ENCODE measurements at places on chromosomes 5 and 9.

DNA sequence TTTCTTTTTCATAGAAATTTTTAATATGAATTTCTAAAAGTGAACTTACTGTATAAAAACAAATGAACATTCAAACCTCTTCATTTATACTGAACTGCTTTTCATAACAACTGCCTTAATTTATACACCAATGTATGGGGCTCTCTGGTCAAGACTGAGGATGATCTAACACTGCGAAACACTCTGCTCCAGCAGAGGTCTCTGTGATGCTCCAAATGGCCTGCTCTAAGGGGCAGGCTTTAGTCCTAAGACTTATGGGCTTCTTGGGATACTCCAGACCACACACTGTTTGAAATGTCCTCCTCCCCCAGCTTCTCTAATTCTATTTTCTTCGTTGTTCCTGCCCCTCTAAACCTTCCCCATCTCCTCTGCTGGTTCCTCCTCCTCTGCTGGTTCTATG, 58.5 kb downstream of the LIFR start:
- DNase-seq = peak; percentile 18

- DNase-seq = no peak
Observed at GRCh38 chr9:75612754-75613153, 277.7 kb upstream of the PCSK5 start.

GRCh38 chr5:35303152-35303551, 72.9 kb upstream of the PRLR start:
- no peak for DNase-seq

DNA sequence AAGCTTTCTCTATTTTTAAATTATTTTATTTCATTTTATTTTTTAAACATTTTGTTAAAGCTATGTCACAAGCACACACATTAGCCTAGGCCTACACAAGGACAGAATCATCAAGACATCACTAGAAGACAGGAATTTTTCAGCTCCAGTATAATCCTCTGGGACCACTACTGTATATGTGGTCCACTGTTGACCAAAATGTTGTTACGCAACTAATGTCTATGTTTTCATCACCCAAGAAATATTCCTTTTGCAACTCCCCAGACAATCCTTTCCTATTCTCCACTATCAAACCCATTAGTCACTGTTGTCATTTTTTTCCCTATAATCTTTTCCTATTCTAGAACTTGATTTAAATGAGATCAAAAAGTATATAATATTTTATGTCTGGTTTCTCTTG, 2371.7 kb upstream of the C9orf72 start:
- DNase-seq = no peak

DNA sequence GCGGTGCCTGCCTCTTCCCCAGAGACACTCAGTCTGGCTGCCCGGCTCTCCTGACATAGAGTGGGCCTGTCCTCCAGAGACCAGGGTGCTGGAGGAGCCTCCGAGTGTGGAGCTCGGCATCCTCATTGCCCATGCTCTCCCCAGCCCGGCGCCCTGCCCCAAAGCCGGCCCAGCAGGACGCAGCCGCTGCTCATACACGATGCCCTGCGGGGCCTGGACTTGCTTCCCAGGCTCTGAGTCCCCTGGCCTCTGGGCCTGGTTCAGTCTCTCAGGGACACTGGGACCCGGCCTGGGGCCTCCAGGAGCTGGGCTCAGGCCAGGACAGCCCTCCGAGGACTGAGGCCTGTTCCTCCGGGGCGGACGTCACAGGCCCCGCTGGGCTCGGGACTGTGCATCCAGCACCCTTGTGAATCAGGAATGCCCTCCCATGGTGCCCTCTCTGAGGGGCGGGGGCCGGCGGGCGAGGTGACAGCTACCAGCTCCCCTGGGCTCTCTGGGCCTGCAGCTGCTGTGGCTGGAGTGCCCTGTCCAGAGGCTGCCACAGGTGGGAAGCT, 23.2 kb downstream of the TPPP start:
- DNase-seq = no peak

- DNase-seq = no peak
Observed at GRCh38 chr9:132789719-132790118, 88.4 kb downstream of the AK8 start.

- peak; percentile 13 for DNase-seq
Observed at GRCh38 chr9:84317563-84317962, 23.0 kb downstream of the SLC28A3 start.

DNA sequence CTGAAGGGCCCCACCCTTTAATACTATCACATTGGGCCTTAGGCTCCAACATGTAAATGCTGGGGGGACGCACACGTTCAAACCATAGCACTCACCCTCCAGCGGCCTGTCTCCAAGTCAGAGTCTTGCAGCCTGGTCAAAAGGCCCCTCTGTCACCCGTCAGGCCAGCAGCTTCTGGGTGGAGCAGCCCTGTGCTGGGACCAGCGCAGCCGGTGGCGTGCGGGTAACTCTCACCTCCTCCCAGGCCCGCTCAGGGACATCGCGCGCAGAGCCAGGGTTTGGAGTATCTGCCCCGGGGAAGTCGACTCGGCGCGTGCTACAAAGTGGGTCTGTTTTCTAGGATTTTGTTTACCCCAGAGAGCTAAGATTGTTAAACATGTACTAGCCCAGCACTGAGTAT, 93.0 kb upstream of the COL5A1 start:
- no peak for DNase-seq

GRCh38 chr9:126009047-126009446, 261.9 kb downstream of the PBX3 start:
- peak; percentile 37 for DNase-seq

DNA sequence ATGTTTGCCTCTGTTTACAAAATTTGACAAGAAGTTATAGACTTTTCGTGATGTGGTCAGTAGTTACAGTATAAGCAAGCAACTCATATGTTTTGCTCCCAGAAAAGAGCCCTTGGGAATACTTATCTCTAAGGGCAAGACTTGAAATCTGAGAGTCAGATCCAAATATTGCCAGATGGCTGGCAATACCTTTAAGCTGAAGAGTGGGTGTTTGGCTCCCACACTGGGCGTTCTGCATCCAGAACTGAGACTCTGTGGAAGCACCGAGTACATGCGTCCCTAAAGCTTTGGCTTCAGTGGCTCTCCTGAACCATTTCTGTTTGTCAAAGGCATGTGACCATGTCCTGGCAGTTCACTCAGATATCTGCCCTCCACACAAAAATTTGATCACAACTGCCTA, 194.1 kb downstream of the DCP2 start:
- no peak for DNase-seq

Measured in SJCRH30 (cell line).